WTC11 (cell line): ENCODE measurements at places on chromosomes 3 and 15.

GRCh38 chr3:52891615-52892081, 5.7 kb downstream of the STIMATE start:
- DNase-seq: no peak

DNA sequence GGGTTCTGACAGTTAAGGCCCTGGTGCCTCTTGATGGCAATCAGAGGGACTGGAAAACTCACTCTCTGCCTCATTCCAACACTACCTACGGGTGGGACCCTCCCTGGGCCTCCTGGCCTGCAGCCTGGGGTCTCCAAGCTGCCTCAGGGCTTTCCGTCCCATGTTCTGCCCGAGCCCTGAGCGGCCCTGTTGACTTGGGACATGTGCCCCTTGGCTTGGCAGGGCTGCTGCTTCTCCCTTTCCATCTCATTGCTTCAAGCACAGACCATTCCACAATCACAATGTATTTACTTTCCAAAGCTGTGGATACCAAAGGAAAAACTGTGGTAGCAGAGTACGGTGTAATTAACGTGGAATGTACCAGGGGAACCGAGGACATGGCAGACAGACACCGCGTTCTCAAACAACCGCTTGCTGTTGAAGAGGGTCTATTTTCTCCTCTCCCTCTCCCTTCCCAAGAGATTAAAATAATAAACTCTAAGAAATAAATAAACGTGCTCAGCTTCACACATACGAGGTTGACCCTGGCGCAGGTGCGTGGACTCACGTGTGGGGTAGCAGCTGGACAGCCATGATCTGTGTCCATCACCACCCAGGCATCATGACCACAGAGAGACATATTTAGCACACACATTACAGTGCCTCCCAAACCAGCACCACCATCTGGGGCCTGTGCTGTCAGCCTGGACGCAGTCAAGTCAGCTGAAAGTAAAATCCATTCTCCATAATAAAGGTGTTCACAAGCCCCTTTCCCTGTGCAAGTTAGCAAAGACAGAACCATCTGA, 172.0 kb downstream of the XXYLT1 start:
- DNase-seq: no peak

GRCh38 chr15:88647351-88648105, 8.7 kb downstream of the ISG20 start:
- DNase-seq: no peak

GRCh38 chr3:53223025-53223424, 32.8 kb downstream of the TKT start:
- DNase-seq: no peak

DNA sequence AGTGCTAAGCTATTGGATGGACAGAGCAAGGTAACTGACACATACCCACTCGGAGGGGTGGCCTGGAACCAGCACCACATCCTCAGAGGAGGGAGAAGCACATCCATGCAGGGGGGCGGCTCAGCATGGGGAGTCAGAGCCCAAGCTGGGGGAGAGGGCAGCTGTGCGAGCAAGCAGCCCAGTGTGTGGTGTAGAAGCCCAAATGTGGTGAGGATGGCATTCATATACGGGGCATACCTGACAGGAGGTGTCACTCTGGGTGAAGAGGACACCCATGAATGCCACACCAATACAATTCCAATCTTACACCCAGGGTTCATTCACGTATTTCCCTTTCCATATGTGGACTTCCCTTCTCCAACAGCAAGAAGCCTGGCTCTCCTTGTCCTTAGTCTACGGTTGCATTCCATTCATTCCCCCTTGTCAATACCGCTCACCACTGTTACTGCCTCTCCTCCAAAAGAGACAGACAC, 58.7 kb upstream of the ACAN start:
- DNase-seq: no peak

- no peak for DNase-seq
These were observed 295.5 kb downstream of the PLOD2 start for GRCh38 chr3:145865399-145866018.

DNA sequence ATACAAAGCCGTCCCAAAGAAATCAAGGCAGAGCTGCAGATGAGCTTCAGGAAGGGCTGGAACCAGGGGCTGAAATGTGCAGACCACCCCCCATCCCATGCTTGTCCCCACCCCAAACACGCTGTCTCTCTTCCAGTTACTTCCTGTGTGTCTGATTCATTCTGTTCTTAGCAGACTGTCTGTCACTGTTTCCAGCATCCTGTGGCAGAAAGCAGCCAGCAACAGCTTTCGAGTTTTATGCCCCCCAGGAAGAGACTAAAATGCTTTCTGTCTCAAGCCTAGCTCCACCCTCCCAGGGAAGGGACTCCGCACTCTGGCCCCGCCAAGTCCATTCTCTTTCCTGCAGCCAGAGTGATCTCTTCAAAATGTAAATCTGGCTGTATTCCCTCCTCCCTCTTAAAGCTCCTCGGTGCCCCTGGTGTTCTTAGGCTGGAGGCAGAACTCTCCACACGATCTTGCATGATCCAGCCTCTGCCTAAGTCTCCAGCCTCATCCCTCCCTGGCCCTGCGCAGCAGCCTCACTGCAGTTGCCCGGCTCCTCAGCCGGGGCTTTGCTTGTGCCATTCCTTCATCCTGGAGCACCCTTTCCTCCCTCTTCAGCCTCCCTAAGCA, 41.5 kb downstream of the HRH1 start:
- no peak for DNase-seq

DNA sequence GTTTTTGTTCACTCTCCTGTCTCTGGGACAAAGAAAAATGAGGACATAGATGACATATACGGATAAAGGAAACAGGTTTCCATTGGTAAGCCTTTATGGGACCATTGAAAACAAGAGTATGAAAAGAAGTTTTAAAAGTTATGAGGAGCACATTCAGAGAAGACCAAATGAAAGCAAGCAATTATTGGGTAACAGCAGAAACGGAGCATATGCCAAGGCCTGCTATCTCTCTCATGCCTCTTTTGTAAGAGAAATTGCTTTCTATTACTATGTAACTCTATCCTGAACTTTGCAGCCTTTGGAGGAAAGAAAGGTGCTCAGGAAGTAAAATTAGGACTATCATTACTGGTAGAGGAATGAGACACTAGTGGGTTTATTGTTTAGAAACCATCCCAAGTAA, 14.9 kb upstream of the DPH6 start:
- no peak for DNase-seq
